H1 (cell line): ENCODE measurements at places on chromosomes 2 and 18. TPM values are rescaled to one million over a fixed set of nuclear protein-coding genes. Genes with fewer than 3 reads are reported as not detected.

REG1B gene
- polyA plus RNA-seq, result not detected in 2 replicates

DUSP2 gene
- polyA plus RNA-seq, result 10.4 and 11.7 TPM in 2 replicates

HOXD12 gene
- not detected in 2 replicates for polyA plus RNA-seq

SH2D6 gene
- polyA plus RNA-seq, result 0.17 and 0.42 TPM in 2 replicates

GRCh38 chr18:77068321-77069312 lies 64.0 kb downstream of the MBP start:
- H3K36me3 ChIP-seq, result no peaks in the 10 kb centered on the region
- no peak for DNase-seq
- peaks cover 3% of the 10 kb centered on the region for H3K4me1 ChIP-seq

- H3K27me3 ChIP-seq, result no peaks in the 10 kb centered on the region
- H3K4me3 ChIP-seq, result no peak overlapping the region
- no peaks in the 10 kb centered on the region for H3K36me3 ChIP-seq
- no peak for DNase-seq
Observed at GRCh38 chr2:181978351-181979150, 7.1 kb upstream of the PPP1R1C start.

GRCh38 chr18:77178559-77178958 lies 46.0 kb upstream of the MBP start:
- H3K36me3 ChIP-seq, result no peaks in the 10 kb centered on the region; the same call in 1 of the 2 replicates
- no peaks in the 10 kb centered on the region for H3K4me1 ChIP-seq
- no peak for DNase-seq
- H3K27ac ChIP-seq, result no peak overlapping the region
- no peak overlapping the region for H3K4me3 ChIP-seq

DNA sequence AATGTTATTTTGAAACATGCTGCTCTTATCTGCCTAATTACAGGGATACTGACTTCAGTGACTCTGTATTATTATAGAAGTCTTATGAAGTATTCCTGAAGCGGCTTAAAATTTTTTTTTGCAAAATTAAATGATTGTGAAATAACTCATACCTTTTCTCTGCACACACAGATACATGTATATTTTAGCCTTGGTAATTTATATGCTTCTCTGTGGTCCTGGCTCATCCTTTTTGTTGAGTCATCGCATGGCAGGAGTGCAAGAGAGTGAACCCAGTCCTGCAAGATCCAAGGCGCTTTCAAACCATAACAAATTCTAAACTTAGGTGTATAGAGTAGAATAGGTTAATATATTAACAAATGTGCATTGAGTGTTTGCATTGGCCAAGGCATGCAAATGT lies 8.6 kb downstream of the CCNT2 start:
- DNase-seq, result no peak
- H3K4me3 ChIP-seq, result no peak overlapping the region
- H3K27ac ChIP-seq, result no peak overlapping the region

GRCh38 chr2:204652063-204652462 lies 106.8 kb downstream of the PARD3B start:
- no peak for DNase-seq
- no peaks in the 10 kb centered on the region for H3K4me1 ChIP-seq
- no peaks in the 10 kb centered on the region for H3K36me3 ChIP-seq

DNA sequence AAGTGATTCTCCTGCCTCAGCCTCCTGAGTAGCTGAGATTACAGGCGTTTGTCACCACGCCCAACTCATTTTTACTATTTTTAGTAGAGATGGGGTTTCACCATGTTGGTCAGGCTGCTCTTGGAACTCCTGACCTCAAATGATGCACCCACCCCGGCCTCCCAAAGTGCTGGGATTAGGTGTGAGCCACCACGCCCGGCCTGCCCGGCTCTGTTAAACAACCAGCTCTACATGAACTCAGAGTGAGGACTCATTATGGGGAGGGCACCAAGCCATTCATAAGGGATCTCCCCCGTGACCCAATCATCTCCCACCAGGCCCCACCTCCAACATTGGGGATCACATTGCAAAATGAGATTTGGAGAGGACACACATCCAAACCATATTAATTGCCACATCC lies 8.8 kb downstream of the ATIC start:
- no peaks in the 10 kb centered on the region for H3K4me1 ChIP-seq
- peaks cover 79% of the 10 kb centered on the region for H3K36me3 ChIP-seq
- no peaks in the 10 kb centered on the region for H3K27me3 ChIP-seq
- no peak overlapping the region for H3K4me3 ChIP-seq

DNA sequence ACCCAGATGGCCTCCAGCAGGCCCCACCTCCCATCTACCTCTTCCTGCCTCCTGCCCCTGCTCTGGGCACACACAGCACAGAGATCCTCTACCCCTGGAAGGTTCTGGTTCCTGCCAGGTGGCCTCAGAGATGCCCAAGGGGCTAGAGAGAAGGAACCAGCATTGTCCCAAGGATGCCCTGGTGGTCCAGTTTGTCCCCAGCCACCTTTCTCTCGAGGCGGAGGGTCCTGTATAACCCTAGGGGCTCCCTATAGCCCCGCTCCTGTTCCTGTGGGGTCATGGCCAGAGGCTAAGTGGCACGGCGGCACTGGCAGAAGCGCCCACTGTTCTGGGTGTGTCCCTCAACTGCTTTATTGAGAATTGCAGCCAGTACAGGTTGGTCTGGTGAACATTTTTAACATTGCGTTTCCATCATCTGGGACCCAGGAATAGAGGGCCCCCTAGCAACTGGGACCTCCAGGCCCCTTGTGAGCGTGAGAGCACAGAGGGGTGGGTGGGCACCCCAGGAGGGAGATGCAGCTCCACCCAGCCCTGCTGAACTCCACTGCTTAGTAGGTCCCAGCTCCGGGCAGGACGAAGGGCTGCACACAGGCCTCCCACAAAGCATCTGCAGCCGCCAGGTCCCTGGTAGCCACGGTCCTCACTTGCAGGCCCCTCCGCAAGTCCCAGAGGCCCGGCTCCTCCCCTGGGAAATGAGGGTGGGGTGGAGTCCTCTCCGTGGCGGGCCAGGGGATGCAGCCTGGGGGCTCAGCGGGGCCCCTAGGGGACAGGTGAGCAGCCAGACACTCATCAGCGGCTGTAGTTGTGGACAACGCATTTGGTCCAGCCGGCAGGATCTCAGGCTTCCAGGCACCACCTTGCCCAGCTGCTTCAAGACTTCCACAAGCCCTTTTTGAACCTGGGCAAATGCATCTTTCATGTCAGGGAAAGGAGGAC lies 33.1 kb downstream of the GPC1 start:
- H3K4me1 ChIP-seq, result no peaks in the 10 kb centered on the region
- peaks cover 4% of the 10 kb centered on the region for H3K36me3 ChIP-seq
- DNase-seq, result no peak
- H3K27ac ChIP-seq, result no peak overlapping the region
- H3K27me3 ChIP-seq, result peaks cover 5% of the 10 kb centered on the region; the same call in 1 of the 2 replicates
- no peak overlapping the region for H3K4me3 ChIP-seq
